ENCODE measurements at places on chromosomes 12 and 14. TPM values are rescaled to one million over a fixed set of nuclear protein-coding genes. Genes with fewer than 3 reads are reported as not detected.

DNA sequence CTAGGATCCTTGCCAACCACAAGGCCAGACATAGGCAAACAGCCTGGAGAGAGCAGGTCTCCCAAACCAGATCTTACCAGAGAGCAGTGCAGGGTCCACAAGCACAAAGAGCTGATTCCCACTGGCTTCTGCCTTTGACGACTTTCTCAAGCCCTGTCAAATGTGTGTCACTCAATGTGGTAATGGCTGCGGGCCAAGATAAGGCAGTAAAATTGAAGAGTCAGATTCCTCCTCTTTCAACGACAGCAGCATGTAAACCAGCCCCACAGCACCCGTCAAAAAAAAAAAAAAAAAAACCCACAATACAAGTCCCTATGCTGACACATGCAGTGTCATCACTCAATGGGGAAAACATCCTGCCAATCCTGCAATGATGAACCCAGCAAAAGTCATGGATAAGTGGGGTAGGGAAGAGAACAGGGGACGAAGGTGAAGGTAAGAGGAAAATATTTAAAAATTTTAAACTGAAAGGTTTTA lies at the start of gene STON2:
Gene STON2, minus strand, starts transcription at position 123 of the 477 bp plus-strand sequence. CDS start 1,942 bp downstream, outside the sequence.
- no peak within 1 kb of the TSS for H3K4me3 ChIP-seq
- no peaks in the 10 kb centered on the region for H3K36me3 ChIP-seq
- peaks cover 44% of the 10 kb centered on the region for H3K4me1 ChIP-seq
- no peaks in the 10 kb centered on the region for H3K27me3 ChIP-seq
- DNase-seq, result no peak
- H3K27ac ChIP-seq, result peak within 1 kb of the TSS; percentile 89

DNA sequence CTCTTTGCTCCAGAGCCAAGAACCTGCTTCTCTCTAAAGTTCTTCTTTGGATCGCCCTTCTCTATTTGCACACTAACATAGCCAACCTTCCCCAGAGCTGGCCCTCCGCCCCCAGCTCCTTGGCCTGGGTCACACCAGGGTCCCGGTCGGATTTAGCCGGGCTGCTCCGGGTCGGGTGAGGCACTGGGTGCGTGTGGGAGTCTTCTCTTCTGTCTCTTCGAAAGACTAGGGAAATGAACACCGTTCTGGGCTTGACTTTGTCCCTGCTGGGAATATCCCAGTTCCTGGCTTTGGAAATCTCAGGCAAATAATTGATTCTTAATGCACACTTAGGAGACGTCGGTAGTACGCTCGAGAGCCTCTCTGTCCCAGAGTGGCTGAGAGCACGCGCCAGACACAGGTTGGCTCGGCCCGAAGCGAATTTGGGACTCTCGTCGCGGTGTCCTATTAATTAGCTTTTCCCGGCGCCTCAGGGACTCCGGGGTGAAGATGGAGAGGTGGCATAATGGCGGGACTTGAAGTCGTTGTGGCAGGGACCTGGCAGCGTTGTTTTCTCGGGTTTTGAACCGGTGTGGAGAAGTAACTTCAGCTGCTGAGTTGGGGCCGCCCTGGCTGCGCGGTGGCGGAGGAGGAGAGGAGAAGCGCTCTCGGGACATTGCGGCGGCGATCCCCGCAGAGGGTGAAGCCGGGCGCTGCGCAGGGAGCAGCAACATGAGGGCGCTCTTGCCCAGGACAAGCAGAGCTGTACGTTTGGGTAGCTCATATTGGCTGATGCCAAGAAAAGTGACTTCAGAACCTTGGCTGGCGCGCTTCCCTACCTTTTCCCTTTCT lies 7.5 kb downstream of the FOXG1 start:
- no peak overlapping the region for H3K4me3 ChIP-seq
- H3K36me3 ChIP-seq, result no peaks in the 10 kb centered on the region
- DNase-seq, result no peak
- H3K27me3 ChIP-seq, result peaks cover 100% of the 10 kb centered on the region

DNA sequence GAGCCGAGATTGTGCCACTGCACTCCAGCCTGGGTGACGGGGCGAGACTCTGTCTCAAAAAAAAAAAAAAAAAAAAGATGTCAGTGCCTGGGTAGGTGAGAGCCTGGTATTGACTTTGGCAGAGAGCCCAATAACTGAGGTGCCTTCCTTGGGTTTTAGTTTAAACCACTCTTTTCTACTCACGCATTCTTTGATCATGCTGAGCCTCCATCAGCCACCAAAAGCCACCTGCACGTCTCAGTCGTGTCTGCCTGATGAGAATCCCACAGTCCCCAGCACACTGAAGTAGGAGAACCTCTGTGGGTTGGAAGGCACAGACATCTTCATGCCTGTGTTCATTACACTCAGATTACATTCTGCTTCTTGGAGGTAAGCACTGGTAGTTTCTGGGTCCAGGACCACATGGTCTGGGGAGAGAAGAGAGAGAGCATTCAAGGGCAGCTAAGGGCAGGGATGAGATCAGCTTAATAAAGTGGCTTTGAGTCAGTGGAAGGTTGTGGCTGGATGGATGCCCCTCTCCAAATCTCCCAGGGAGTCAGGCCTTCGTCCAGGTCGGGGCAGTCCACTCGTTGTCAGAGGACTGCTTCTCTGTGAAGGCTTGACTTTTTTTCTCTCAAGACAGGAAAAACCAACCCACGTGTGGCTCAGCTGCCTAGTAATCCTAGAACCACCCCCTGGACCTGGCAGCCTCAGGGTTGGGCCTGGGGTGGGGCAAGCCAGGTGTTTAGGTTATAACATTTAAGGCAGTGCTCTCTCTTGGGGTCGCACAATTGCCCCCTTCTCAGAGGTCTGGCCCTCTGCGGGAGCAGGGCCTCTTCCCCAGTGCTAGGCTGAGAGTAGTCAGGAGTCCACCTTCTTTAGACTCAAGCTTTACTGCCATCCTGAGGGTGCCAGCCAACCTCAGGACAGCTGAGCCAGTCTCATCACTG lies 32.6 kb upstream of the MAX start:
- no peak overlapping the region for H3K27ac ChIP-seq
- H3K4me3 ChIP-seq, result no peak overlapping the region
- H3K27me3 ChIP-seq, result no peaks in the 10 kb centered on the region
- H3K36me3 ChIP-seq, result no peaks in the 10 kb centered on the region

DNA sequence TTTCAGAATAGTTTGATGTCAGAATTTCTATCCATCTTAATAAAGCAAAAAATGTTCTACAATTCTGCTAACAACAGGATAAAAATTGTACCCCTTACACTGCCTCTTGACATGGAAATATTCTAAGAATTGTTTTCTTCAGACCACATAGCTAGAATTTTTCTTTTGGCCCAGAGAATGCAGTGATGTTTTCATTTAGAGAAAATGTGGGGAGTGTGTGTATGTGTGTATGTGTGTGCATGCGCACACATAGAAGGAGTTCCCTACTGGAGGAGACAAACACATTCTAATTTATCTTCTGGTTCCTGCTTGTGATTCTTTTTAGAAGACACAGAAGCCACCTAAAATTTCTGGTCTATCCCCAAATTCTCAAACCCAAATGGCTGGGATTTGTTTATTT lies 1145.7 kb downstream of the VRK1 start:
- H3K36me3 ChIP-seq, result no peaks in the 10 kb centered on the region
- no peaks in the 10 kb centered on the region for H3K27me3 ChIP-seq
- DNase-seq, result no peak
- no peak overlapping the region for H3K4me3 ChIP-seq

ISM2 gene
- not detected for total RNA-seq
